Natural killer cell treated with Interleukin-12 subunit alpha and Interleukin-12 subunit beta and Interleukin-15 and Interleukin-18, amount 100 ng/mL, for 72 hours (primary cell): ENCODE measurements at places on chromosomes 16 and 17. TPM values are rescaled to one million over a fixed set of nuclear protein-coding genes. Genes with fewer than 3 reads are reported as not detected.

DNA sequence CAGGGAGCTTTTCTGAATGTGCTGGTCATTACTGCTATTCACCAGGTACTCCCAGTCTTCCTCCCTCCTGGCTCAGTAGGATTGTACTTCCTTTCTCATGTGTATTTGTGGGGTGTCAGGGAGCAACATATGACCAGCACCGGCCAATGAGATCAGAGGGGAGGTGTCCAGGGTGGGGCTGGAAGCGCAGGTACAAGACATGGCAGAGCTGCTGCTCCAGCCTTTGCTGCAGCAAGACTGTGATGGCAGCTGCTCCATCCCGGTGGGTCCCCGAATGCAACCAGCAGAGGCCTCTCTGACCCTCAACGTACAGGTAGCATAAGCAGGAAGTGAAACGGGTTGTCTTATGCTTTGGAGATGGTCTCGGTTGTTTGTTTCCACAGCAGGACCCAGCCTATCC lies 53.8 kb upstream of the CACNG5 start:
- H3K4me3 ChIP-seq = no peak overlapping the region
- no peaks in the 10 kb centered on the region for H3K27me3 ChIP-seq

- H3K4me3 ChIP-seq = no peak overlapping the region
- H3K27me3 ChIP-seq = peaks cover 44% of the 10 kb centered on the region
- no peak for DNase-seq
- no peaks in the 10 kb centered on the region for H3K36me3 ChIP-seq
- no peak overlapping the region for H3K27ac ChIP-seq
- no peaks in the 10 kb centered on the region for H3K4me1 ChIP-seq
Observed at GRCh38 chr17:1904273-1905182, 74.7 kb downstream of the RPA1 start.

Gene CAVIN1
- total RNA-seq = 0.17 TPM

Gene HCRT
- not detected for total RNA-seq

- H3K4me3 ChIP-seq = no peak overlapping the region
- no peaks in the 10 kb centered on the region for H3K27me3 ChIP-seq
- H3K27ac ChIP-seq = no peak overlapping the region
- no peak for DNase-seq
- H3K4me1 ChIP-seq = no peaks in the 10 kb centered on the region
- H3K36me3 ChIP-seq = no peaks in the 10 kb centered on the region
Observed at GRCh38 chr17:2361010-2361760, 23.9 kb downstream of the SGSM2 start.

Gene HOXB1
- not detected for total RNA-seq

Gene CDH1
- 0.59 TPM for total RNA-seq

DNA sequence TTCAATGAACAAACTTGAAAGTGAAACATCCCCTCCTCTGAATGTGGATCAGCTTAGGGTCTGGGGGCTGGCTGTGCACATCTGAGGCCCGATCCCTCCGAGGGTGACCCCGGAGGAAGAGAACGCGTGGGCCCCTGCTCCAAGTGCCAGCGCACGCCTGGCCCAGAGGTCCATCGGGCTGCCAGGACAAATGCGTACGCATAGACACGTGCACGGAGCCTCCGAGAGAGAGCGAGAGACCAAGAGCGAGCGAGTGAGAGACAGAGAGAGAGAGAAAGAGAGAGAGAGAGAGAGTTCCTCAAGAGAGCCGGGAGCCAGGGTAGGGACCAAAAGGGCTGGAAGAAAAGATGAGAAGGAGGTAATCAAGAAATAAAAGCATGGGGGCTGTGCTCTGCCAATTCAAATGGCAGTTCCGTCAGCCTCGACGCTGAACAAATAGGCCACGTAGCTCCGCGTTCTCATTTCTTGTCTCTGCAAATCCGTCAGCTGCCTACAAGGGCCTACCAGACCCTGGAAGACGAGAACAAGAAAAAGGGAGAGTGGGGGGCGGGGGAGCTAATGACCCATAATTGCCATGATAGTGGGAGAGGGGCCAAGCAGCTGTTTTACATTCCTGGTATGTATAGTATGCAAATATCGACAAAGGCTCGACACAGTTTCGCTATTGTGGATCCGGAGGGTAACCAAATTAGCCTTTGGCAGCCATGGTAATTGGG lies 435.3 kb upstream of the ZFHX3 start:
- H3K4me3 ChIP-seq = no peak overlapping the region
- H3K36me3 ChIP-seq = no peaks in the 10 kb centered on the region
- H3K27ac ChIP-seq = no peak overlapping the region
- H3K4me1 ChIP-seq = peaks cover 5% of the 10 kb centered on the region
- no peak for DNase-seq

Gene ASIC2
- total RNA-seq = not detected

GRCh38 chr16:52727849-52728248 lies 180.9 kb upstream of the TOX3 start:
- peaks cover 7% of the 10 kb centered on the region for H3K27me3 ChIP-seq
- H3K4me3 ChIP-seq = no peak overlapping the region
- no peak overlapping the region for H3K27ac ChIP-seq
- no peak for DNase-seq
- H3K4me1 ChIP-seq = no peaks in the 10 kb centered on the region

DNA sequence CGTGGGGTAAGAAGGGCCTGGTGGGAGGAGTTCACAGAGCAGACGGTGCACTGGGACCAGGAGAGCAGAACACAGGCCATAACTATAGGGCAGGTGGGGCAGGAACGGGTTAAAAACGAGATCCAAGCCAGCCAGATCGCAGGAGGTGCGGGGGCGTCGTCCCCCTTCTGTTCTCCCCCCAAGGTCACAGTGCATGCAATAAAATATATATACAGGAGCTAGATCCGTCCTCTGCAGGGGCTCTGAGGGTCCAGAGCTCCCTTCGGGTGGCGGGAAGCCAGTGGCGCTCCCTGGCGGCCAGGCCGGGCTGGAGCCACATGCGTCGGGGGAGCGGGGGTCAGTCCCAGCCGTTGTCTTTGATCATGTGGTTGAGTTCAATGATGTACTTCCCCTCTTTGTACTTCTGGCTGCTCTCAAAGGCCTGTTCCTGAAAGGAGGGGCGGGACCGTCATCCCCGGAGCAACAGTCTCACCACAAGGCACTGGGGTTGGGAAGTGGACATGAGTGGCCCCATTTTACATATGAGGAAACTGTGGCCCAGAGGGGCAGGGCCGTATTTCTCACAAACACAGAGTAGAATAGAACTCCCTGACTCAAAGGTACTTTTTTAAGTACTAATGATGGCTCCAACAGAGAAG lies 768 bp upstream of the TBX6 start:
- peaks cover 2% of the 10 kb centered on the region for H3K36me3 ChIP-seq
- peak overlapping the region; percentile 83 for H3K4me3 ChIP-seq
- H3K27ac ChIP-seq = peak overlapping the region; percentile 88
- DNase-seq = peak; percentile 91
- H3K27me3 ChIP-seq = no peaks in the 10 kb centered on the region

Gene MEAK7
- 9.4 TPM for total RNA-seq

Gene TNRC6A
- 44.2 TPM for total RNA-seq

Gene P2RX5
- total RNA-seq = 3,366 TPM

DNA sequence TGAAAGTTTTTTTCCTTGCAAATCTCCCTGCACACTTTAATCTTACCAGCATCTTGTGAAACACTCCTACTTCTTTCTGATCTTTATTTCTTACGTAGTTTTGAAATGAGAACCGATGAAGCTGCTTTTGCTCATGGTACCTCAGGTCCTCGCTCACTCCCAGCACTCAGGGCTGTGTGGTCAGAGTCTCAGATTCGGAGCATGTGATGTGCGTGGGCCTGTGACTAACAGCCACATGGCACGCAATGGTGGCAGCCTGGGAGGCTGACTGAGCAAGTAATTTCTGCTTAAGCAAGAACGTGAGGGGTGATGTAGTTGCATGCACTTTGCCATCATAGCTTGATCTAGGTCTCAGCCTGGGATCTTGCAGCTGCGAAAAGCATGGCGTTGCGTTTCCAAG lies 624.3 kb downstream of the MAF start:
- H3K36me3 ChIP-seq = no peaks in the 10 kb centered on the region
- no peak overlapping the region for H3K27ac ChIP-seq
- H3K4me3 ChIP-seq = no peak overlapping the region
- no peak for DNase-seq

DNA sequence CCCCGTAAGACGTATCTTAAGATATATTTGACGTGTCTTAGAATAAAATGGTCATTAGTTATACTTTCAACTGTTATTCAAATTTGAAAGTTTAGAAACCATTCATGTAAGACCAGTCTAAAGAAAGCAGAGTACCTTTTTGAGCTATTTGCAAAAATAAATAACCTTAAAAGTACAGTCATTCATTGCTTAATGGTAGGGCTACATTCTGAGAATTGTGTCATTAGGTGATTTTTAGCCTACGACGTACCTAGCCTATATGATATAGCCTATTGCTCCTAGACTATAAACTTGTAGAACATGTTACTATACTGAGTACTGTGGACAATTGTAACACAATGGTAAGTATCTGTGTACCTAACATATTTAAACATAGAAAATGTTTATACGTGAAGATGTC lies 139.2 kb downstream of the PHKB start:
- H3K36me3 ChIP-seq = peaks cover 6% of the 10 kb centered on the region
- no peak overlapping the region for H3K4me3 ChIP-seq
- H3K4me1 ChIP-seq = peaks cover 6% of the 10 kb centered on the region
- H3K27me3 ChIP-seq = no peaks in the 10 kb centered on the region
- no peak overlapping the region for H3K27ac ChIP-seq

Gene MVD
- 124 TPM for total RNA-seq

Gene ZMYND15
- total RNA-seq = 1.0 TPM

- H3K4me3 ChIP-seq = no peak overlapping the region
- H3K27ac ChIP-seq = no peak overlapping the region
- H3K4me1 ChIP-seq = peaks cover 6% of the 10 kb centered on the region
- no peaks in the 10 kb centered on the region for H3K27me3 ChIP-seq
Observed at GRCh38 chr17:327296-327695, 25.3 kb downstream of the RPH3AL start.

DNA sequence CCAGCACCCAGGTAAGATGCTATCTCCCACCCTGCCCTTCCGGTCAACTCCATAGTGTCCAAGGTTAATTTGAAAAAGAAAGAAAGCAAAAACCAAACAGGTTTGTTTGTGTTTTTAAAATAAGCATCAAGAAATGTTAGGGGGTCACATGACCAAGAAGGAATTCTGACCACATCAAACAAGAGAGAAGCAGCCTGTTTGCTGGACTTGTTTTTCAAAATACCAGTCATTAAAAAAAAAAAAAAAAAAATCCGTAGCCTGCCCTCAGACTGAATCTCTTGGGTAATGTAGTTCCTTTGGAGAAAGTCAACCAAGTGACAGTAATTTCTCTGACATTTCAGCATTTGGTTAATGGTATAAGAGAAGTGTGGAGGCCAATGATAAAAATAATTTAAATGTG lies 38.4 kb downstream of the HNF1B start:
- DNase-seq = no peak
- H3K36me3 ChIP-seq = no peaks in the 10 kb centered on the region

DNA sequence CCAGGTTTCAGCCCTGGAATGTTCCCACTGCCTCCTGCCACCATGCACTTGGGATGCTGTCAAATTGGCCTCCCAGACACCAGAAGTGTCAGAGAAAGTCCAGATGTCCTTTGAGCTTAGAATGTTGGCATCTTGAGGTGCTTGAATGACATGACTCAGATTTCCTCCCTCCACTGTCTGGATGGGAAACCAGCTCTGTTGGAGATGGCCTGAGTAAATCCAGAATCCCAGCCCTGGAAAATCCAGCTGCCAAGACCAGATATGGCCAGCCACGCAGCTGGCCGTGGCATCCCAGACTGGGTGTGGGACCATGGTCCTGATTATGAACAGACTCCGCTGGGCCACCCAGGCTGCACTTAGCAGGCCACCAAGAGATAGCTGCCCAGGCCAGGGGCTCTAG lies 57.0 kb upstream of the CLEC3A start:
- H3K4me1 ChIP-seq = no peaks in the 10 kb centered on the region
- no peak overlapping the region for H3K4me3 ChIP-seq
- no peaks in the 10 kb centered on the region for H3K36me3 ChIP-seq
- no peak for DNase-seq
- no peak overlapping the region for H3K27ac ChIP-seq

GRCh38 chr16:50695017-50696000 lies 1.9 kb downstream of the NOD2 start:
- H3K36me3 ChIP-seq = peaks cover 14% of the 10 kb centered on the region
- peak overlapping the region; percentile 95 for H3K27ac ChIP-seq
- peaks cover 16% of the 10 kb centered on the region for H3K27me3 ChIP-seq
- DNase-seq = no peak

GRCh38 chr17:6463616-6464445 lies 19.6 kb downstream of the PIMREG start:
- peaks cover 22% of the 10 kb centered on the region for H3K27me3 ChIP-seq
- H3K27ac ChIP-seq = no peak overlapping the region
- H3K4me1 ChIP-seq = no peaks in the 10 kb centered on the region
- no peaks in the 10 kb centered on the region for H3K36me3 ChIP-seq

DNA sequence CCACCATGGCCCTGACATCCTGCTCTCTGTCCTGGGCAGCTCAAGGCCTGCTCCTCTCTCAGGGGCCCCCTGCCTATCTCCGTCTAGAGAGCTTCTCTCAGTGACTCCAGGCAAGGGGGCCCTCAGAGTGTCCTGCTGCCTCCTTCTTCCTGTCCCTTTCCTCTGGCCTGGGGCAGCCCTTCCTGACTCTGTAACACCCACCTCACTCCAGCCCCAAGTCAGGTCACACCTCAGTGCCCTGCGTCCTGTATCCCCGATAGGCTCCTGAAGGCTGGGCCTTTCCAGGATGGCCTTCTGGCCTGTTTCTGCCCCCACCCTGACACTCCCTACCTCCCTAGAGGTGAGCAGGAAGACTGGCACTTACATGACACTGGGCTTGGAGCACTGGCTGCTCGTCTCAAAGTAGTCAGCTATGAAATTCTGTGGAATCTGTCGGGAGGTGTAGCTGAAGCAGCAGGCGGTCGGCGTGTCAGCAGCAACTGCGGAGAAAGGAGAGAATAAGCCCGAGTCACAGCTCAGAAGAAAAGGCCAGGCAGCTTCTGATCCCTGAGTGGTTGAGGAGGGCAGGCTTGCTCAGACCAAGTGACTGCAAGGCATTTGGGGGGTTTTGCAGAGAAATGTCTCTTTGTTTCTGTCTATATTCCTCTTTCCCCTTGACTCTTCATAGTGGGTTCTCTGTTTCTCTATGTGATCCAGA lies 976 bp downstream of the CCL3L1 start:
- peak overlapping the region; percentile 72 for H3K4me3 ChIP-seq
- peaks cover 91% of the 10 kb centered on the region for H3K4me1 ChIP-seq
- H3K27ac ChIP-seq = peak overlapping the region; percentile 77
- H3K27me3 ChIP-seq = no peaks in the 10 kb centered on the region
- H3K36me3 ChIP-seq = no peaks in the 10 kb centered on the region

GRCh38 chr16:50665128-50665878 lies 15.8 kb downstream of the SNX20 start:
- H3K36me3 ChIP-seq = no peaks in the 10 kb centered on the region
- peak; percentile 82 for DNase-seq
- H3K4me3 ChIP-seq = peak overlapping the region; percentile 78

DNA sequence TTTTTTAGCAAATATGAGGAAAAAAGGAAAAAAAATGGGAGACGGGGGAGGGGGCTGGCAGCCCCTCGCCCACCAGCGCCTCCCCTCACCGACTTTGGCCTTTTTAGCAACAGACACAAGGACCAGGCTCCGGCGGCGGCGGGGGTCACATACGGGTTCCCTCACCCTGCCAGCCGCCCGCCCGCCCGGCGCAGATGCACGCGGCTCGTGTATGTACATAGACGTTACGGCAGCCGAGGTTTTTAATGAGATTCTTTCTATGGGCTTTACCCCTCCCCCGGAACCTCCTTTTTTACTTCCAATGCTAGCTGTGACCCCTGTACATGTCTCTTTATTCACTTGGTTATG lies 1.2 kb upstream of the TMEM88 start:
- peaks cover 6% of the 10 kb centered on the region for H3K4me1 ChIP-seq
- H3K4me3 ChIP-seq = peak overlapping the region; percentile 4
- no peaks in the 10 kb centered on the region for H3K27me3 ChIP-seq
- H3K36me3 ChIP-seq = no peaks in the 10 kb centered on the region
- DNase-seq = no peak
- H3K27ac ChIP-seq = no peak overlapping the region
